Stimulated activated effector memory CD8-positive, alpha-beta T cell treated with anti-CD3 and anti-CD28 coated beads, Interleukin-12 subunit alpha, Interleukin-12 subunit beta, amount 100 ng/mL, for 72 hours (primary cell): ENCODE measurements at places on chromosomes 16 and 17.

- DNase-seq: no peak
These were observed 39.3 kb downstream of the ABAT start for GRCh38 chr16:8713635-8714172.

DNA sequence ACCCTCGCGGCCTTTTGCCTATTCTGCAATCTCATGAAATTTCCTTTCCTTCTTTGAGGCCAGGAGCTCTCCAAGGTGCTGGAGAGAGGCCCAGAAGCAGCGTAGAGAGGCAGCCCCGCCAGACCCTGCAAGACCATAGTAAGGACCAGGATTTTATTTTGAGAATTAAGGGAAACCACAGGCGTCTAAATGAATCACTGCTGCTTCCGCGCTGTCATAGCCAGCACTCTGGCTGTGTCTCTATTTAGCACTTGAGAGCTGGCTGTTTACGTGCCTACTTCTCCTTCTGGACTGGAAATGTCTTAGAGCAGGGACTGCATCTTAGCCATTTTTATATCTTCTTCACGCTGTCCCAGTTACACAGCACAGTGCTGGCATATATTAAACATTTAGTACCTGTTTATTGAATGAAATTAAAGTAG lies 37.6 kb upstream of the PIRT start:
- DNase-seq: peak; percentile 49

GRCh38 chr16:4677390-4677789 lies 16.0 kb upstream of the NUDT16L1 start:
- DNase-seq: no peak

DNA sequence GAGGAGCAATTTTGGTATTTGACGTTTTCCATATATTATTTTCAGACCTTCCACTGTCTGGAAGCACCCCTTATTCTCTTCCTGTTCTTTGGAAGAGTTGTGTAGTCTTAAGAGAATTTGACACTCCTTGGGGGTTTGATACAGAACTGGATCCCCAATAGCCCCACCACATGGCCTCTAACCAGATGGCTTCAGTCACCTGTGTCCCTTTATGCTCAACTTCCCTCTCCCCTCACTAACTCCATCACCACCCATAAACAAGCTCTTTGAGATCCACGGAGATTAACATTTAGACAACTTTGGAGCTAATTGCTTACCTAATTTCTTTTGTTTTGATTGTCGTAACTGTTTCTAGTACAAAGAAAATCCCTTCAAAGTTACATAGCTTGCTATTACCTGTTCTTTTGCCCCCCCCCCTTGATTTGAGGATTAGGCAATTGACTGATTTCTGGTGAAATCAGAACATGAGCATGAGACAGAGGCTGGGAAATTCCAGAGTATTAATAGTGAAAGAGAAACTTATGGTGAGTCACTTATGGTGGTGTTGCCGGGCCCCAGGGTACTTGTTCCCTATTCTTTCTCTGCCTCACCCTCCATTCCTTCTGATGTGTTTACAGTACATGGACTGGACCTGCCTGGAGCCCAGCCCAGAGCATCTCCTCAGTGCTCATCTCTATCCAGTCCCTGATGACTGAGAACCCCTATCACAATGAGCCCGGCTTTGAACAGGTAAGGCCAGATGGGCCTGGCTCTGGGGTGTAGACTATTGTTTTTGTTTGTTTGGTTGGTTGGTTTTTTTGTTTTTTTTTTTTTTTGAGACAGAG lies 7.5 kb downstream of the UBE2Z start:
- DNase-seq: peak; percentile 82

GRCh38 chr16:11315510-11315909 lies 29.7 kb upstream of the RMI2 start:
- DNase-seq: no peak

- no peak for DNase-seq
These were observed 125.4 kb downstream of the MAP2K6 start for GRCh38 chr17:69539781-69540319.

DNA sequence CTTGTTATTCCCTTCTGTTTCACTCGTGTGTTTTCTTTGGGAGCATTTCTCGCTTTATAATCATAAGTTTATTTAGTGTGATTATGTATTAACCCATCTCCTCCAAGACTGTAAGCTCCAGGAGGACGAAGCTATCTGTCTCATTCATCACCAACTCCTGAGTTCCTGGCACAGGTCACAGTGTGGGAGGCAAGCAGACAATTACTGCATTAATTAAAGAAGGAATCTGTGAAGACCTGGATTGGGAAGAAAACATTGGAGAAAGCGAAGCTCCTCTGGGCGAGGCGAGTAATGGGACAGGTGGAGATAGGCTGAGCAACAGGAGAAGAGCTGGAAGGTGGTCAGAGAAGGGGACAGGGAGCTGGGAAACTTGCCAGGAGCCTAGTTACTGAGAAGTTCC lies 7.8 kb upstream of the CAMKK1 start:
- no peak for DNase-seq

DNA sequence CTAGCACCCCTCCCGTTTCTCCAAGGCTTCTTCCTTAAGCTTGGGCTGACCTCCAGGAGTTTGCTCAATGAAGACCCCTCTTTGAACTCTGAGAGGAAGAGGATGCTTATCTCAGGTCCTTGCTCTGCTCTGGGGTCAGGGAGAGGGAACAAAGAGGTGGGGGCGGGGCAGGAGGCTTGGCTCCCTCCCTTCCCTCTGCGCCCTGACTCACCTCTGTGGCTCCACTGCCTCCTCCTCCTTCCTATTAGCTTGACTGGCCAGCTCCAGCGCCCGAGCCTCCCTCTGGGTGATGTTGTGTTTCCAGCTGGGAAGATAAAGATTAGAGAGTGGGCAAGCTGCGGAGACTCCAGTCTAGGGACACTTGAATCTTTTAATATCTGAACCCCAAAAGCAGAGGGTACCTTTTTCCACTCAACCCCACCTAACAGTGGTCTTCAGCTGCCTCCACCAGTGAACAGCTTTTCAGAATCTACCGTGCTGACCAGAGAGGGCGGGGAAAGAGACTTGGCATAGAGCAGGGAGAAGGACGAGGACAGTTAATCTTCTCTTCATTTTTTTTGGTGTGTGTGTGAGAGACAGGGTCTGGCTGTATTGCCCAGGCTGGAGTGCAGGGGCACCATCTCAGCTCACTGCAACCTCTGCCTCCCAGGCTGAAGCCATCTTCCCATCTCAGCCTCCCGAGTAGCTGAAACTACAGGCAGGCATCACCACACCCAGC lies 6.7 kb downstream of the GIP start:
- no peak for DNase-seq
